Left ventricle myocardium superior (tissue), 1 donor: ENCODE measurements at places on chromosomes 11 and 22. TPM values are rescaled to one million over a fixed set of nuclear protein-coding genes. Genes with fewer than 3 reads are reported as not detected.

Gene OR5B21
- total RNA-seq = not detected

Gene TRIM29
- total RNA-seq = 0.50 TPM

Gene OR10A2
- total RNA-seq = not detected

DNA sequence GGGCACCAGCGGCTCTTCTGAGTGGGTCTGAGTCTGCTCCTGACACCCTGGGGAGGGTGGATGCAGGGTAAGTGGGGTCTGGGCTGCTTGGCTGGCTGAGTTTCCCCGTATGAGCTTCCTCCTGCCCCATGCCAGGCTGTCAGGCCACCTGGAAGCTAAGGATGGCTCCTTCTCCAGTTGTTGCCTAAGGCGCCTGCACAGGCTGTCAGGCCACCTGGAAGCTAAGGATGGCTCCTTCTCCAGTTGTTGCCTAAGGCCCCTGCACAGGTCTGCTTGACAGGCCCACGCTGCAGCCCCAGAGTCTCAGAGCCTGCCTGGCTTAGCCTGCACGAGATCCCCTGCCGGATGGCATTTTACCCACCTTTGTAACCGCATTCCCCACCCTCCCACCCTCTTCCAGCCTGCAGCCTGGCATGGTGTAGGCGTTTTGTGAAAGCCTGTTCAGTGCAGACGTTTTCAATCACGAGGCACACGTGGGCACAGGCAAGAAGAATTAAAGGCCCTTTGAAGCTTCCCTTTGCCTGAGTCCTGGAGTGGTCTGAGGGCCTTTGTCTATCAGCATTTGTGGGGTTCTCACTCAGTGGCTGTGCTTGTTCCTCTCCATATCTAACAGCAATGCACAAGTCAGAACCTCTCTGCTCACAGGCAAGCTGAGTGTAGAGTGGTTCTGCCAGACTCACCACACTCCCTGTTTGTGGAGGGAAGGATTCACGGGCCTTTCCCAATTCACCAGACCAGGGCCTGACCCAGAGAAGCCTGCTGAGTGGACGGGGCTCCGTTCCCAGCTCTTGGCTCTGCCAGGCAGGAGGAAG lies 40.2 kb upstream of the B3GAT1 start:
- no peak for DNase-seq

DNA sequence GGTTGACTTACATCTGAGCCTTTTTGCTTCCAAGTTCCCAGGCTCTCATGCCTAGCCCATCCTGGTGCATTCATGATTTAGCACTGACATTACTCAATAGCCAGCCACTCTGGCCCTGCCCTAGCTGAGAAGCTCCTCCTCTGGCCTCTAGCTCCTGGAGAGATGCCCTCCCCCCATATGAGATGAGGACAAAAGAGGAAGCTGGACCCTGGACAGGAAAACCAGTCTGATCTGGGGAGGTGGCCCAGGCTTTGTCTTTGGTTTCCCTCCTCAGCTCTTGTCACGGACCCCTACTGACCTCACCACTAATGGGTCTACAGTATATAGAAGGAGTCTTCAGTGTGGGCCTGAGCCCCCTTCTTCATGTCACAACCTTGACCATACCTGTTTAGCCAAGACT lies 3.0 kb downstream of the RHOG start:
- peak; percentile 51 for DNase-seq

GRCh38 chr11:12677131-12677530 lies 2.9 kb downstream of the TEAD1 start:
- no peak for DNase-seq

DNA sequence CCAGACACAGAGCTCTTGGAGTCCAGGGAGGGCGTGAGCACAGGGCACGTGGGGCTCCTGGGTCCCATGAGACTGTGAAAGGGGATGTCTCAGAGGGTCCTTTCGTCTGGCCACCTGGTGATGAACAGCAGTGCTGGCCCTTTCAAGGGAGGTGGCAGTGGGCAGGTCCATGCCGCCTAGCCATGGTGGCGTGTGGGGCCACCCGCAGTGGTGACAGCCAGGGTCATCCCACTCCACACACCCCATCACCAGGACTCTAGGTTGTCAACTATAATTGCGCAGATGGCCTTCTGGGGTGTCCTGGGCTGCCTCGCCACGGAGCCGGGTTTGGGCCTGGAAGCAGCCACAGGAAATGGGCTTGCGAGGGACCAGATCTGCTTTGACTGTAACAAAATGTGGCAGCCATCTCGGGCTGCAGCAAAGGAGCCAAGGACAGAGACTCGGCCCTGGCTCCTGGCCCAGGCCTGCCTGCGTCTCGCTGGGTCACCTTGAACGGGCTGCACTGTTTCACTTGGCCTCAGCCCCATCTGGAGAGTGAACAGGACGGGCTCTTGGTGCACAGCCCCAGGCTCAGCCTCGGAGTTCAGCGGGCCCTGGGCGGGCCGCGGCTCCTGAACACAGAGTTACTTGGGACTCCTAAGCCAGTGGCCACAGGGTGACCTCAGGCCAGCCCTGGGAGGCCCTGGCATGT lies 1350.5 kb downstream of the BRD1 start:
- DNase-seq = peak; percentile 83

GRCh38 chr22:29195118-29195963 lies 10.4 kb upstream of the EMID1 start:
- no peak for DNase-seq

DNA sequence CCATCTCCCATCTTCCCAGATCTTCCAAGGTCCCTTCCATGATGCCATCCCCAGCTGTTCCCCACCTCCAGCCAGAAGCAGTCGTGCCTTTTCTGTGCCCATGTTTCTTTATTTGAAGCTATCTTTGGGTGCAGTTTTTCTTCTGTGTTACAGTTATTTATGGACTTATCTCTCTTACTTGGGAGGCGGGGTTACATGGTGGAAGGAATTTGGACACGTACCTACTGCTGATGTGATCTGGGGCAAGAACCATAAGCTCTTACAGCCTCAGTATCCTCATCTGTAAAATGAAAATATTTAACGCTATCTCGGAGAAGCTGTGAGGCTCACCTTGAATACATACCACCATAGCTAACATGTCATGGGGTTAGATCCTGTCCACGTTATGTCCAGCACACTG lies 98.9 kb downstream of the ZBTB16 start:
- no peak for DNase-seq

DNA sequence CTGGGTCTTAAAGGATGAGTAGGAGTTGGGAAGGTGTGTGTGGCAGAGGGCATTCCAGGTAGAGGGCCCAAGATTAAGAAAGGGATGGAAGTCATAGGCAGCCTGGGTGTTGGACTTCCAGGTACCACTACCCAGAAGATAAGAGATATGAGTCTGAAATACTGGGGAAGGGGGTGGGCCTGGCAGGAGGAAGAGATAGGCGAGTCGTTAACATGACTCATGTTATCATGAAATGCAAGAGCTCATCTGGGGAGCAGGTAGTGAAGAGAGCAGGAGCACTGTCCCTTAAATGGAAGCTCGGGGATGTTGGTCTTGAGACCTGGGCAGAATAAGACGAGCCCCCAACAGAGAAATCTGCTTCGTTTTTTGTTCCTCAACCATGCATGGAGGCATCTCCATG lies 10.2 kb downstream of the ZC3H7B start:
- no peak for DNase-seq
